Activated CD4-positive, alpha-beta T cell treated with anti-CD3 and anti-CD28 coated beads, Interleukin-2, amount 10 ng/mL, durations not matched to agents 24 days and 14 days (primary cell): ENCODE measurements at places on chromosomes 2 and 18. TPM values are rescaled to one million over a fixed set of nuclear protein-coding genes. Genes with fewer than 3 reads are reported as not detected.

DNA sequence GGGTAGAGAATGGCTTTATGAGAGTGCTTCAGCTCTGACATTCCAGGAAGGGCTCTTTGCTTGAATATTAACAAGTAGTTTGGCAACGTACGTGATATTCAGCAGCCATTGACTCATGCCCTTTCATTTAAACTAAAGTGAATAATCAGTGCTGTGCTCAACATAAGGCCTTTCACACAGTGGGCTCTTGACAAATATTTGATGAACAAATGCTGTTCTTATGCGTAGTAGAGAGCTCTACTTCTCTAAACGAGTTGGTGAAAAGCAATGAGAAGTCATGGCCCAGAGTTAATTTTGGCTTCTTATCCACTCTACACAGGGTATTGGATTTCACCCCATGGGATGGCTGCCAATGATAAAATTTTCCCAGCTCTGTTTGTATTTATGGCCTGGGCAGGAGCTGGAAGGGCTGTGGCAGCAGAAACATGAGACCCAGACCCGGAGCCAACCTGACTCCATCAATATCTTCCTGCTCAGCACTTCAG is 338.9 kb downstream of the CCDC85A start:
- DNase-seq: no peak
- no peaks in the 10 kb centered on the region for H3K27me3 ChIP-seq
- no peaks in the 10 kb centered on the region for H3K36me3 ChIP-seq
- no peak overlapping the region for H3K4me3 ChIP-seq

DNA sequence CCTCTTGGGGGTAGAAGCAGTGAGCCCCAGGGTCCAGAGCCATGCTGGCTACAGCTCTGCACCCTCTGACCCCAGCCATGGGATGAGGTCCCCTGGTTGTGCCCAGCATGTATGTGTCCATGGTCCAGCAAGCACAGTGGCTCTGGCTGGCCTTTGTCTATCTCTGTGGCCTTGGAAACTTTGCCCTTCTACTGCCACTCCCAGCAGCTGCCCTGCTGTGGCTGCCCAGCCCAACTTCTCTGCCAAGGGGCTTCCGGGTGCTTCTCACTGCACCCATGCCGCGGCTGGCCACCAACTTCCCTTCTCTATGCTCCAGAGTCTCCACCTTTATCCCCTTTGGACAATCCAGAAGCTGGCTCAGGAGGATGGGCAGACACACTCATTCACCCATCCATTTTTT is 18.8 kb downstream of the TMEM185B start:
- no peak overlapping the region for H3K27ac ChIP-seq
- no peaks in the 10 kb centered on the region for H3K27me3 ChIP-seq
- peaks cover 5% of the 10 kb centered on the region for H3K36me3 ChIP-seq
- no peak for DNase-seq

GRCh38 chr2:212465456-212465855 is 73.1 kb downstream of the ERBB4 start:
- no peak for DNase-seq
- H3K36me3 ChIP-seq: no peaks in the 10 kb centered on the region
- H3K27ac ChIP-seq: no peak overlapping the region

DNA sequence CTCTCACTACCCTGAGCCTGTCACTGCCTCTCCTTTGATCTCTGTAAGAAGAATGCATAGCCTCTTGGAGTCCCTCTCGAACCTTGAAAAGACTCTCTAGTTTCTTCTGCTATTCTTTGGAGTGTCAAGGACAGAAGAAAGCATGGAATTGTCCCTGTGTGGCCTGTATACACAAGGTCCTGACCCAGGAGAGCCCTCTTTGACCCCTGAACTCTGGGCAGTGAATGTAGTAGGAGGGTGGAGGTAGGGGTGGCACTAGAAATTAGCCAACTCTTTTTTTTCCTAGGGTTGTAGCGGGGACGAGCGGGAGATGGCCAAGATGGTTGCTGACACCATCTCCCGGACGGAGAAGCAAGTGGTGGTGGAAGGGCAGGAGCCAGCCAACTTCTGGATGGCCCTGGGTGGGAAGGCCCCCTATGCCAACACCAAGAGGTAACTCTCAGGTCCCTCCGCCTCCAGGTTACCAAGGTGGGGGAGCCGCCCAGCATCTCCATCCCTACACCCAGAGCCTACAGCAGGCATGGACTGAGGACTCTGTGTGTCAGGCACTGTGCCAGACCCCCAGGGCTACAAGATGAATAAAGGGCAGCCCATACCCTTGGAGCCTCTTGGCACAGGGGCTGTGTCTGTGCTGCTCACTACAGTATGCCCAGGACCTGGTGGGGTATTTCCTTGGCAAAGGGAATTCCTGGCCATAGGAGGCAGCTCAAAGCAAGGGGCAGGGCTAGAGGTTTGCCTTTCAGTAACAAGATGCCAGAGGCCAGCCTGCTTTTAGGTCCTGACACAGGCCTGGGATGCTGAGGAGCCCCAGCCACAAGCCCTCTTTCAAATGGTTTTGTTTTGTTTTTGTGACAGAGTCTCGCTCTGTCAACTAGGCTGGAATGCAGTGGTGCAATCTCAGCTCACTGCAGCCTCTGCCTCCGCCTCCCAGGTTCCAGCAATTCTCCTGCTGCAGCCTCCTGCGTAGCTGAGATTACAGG is 16.4 kb downstream of the VIL1 start:
- no peak overlapping the region for H3K27ac ChIP-seq
- H3K4me3 ChIP-seq: no peak overlapping the region
- DNase-seq: no peak
- H3K4me1 ChIP-seq: no peaks in the 10 kb centered on the region
- H3K27me3 ChIP-seq: peaks cover 2% of the 10 kb centered on the region

- H3K27ac ChIP-seq: no peak overlapping the region
- no peaks in the 10 kb centered on the region for H3K36me3 ChIP-seq
- H3K4me1 ChIP-seq: no peaks in the 10 kb centered on the region
- peaks cover 2% of the 10 kb centered on the region for H3K27me3 ChIP-seq
Measured at GRCh38 chr18:46566111-46566510, 90.9 kb downstream of the LOXHD1 start.

- H3K4me1 ChIP-seq: no peaks in the 10 kb centered on the region
- H3K36me3 ChIP-seq: no peaks in the 10 kb centered on the region
- peaks cover 18% of the 10 kb centered on the region for H3K27me3 ChIP-seq
- H3K27ac ChIP-seq: no peak overlapping the region
- no peak for DNase-seq
- no peak overlapping the region for H3K4me3 ChIP-seq
Measured at GRCh38 chr2:128644156-128644555, 325.5 kb upstream of the HS6ST1 start.

DNA sequence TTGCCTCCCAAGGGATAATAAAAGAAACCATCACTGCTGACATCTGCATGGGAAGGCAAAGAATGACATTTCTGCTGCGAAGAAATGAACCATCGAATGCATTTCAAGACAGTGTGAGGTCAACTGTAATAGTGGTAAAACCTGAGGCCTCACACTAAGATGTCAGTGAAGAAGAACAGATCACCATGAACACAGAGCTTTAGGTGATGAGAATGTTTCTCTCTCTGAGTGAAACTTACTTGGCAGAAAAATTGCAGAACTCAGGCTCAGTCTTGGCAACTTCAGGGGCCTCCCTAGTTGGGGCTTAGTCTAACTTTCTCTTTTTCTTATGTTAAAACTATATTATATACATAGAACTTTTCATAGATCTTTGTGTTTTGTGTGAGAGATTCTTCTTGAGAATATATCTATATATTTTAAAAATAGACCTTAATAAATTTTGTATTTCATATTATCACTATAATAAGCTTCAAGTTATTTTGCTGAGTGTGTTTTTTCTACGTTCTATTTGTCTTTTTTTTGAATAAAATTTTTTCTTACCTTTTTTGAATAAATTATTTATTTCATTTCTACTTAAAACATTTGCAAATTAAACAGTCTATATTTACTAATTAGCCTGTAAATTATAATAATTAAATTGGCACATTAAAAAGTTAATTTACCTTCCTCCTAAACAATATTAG is 427.5 kb upstream of the TRIB2 start:
- peaks cover 35% of the 10 kb centered on the region for H3K4me1 ChIP-seq
- DNase-seq: no peak
- no peak overlapping the region for H3K4me3 ChIP-seq
- H3K36me3 ChIP-seq: peaks cover 8% of the 10 kb centered on the region
- H3K27me3 ChIP-seq: peaks cover 22% of the 10 kb centered on the region

GRCh38 chr2:210387074-210387473 is 72.1 kb upstream of the MYL1 start:
- no peaks in the 10 kb centered on the region for H3K36me3 ChIP-seq
- DNase-seq: no peak
- H3K27ac ChIP-seq: no peak overlapping the region
- no peaks in the 10 kb centered on the region for H3K27me3 ChIP-seq

The DSC1 gene
- not detected in 2 replicates for total RNA-seq

The ZBTB7C gene
- total RNA-seq: 0.56 and 0.64 TPM in 2 replicates
